ENCODE measurements at places on chromosomes 4 and X. TPM values are rescaled to one million over a fixed set of nuclear protein-coding genes. Genes with fewer than 3 reads are reported as not detected.

GRCh38 chrX:23745786-23746185 lies 2.7 kb upstream of the ACOT9 start:
- DNase-seq = no peak

DNA sequence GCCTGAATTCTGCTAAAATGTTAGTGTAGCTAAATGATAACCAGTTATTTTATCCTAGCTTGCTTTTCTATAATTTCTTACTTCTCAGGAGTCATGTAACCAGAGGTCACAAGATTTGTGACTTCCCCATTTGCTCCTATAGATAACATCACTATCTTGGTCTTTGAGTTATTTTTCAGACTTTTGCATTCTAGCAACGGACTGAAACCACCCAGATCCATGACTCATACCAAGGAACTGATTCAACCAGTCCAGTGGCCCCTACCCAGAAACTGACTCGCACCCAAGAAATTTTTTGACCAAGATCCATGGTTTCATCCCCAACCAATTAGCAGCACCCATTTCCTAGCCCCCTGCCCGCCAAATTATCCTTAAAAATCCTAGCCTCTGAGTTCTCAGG lies 50.0 kb downstream of the IQCM start:
- no peak for DNase-seq

DNA sequence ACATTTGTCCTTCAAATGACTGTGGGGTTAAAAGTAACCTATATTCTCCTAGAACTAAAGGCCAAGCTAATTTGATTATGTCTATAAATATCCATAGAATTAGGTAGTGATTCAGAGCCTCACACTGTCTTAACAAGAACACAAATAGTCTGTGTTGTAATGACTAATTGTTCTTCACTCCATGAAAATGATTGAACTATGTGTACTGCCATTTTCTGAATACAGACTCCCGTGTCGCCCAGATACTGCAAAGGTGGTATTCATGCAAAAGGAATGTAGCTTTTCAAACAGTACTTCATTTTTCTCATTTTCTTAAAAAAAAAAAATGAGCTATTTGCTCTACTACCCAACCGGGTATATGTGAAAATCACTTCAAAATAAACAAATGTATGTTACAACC lies 11.3 kb upstream of the PHKA2 start:
- no peak for DNase-seq

GRCh38 chr4:83022724-83023450 lies 12.1 kb upstream of the COPS4 start:
- no peak for DNase-seq

DNA sequence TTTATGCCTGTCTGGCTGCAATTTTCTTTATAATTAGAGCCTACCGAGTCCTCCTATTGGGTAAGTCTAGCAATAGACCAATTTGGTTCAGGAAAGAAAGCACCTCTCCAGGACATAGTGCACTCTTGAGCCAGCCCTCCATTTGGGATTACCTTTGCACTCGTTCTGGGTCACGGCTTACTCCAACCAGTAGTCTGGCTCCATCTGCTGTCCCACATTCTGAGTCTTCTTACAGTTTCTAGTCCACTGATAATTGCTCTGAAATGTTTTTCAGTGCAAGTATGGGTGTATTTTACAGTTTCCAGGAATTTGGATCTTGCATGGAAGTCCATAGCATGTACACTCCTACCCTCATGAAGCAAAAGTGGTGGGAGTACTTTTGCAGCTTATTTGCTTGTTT lies 34.8 kb upstream of the USP51 start:
- no peak for DNase-seq

GRCh38 chrX:123736333-123736921 lies 3.6 kb upstream of the THOC2 start:
- no peak for DNase-seq

DNA sequence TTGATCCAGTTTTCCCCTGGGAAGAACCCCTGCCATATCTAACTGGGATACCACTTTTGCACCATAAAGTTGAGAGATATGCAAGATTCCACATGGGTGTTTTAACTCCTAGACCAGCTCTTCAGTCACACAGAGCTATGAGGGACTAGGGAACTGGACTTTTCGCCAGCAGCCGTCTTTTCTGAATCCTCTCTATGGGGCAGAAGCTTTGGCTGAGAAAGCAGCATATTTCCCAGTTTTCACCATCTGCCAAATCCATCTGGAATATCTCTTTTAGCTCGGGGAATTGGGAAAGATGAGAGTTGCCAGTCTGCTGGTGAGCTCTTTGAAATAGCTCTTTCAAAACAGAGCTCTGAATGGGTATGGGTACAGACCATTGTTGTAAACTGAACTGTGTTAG lies 20.9 kb downstream of the APOOL start:
- no peak for DNase-seq

RPL10 gene
- total RNA-seq = 2,110 TPM

DSPP gene
- not detected for total RNA-seq

CXXC4 gene
- total RNA-seq = 4.2 TPM

TLR2 gene
- total RNA-seq = 0.90 TPM

TMPRSS11B gene
- not detected for total RNA-seq

FAM184B gene
- 0.09 TPM for total RNA-seq

Data from H9 (cell line).